Stimulated activated CD8-positive, alpha-beta memory T cell treated with anti-CD3 and anti-CD28 coated beads, Interleukin-2, amount 100 ng/mL, for 48 hours (primary cell): ENCODE measurements at places on chromosomes 16 and 17.
A peak's percentile ranks its signal among the peaks of the same experiment; 100 is the strongest.

DNA sequence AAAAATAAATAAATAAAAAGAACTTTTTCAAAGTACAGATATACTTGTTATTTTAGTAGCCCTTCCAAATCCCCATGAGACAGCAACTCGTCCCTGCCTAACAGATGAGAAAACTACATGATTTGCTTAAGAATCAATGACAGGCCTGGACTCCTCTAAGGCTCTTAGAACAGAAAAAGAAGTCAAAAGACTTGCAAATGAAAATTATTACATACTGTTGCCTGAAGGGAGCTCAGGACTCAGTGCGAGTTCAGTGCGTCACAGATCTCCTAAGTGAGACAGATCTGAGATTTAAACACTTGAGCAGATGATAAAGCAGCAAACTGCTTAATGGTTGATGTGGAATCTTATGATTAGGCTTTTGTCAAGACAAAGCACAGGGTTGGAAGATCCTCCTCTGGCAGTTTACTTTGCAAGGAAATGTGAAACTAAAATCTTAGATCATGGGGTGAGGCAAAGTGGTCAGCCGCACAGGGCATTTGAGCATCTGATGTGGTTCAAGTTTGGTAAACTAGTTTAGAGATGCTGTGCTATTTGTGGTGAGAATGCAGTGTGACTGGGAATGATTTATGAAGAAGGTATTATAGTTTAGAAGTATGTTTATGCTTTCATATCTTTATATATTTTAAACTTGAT is 138.1 kb downstream of the TRIM37 start:
- no peak for DNase-seq

- DNase-seq, result no peak
Observed at GRCh38 chr16:1968146-1968953, 1.7 kb downstream of the RNF151 start.

DNA sequence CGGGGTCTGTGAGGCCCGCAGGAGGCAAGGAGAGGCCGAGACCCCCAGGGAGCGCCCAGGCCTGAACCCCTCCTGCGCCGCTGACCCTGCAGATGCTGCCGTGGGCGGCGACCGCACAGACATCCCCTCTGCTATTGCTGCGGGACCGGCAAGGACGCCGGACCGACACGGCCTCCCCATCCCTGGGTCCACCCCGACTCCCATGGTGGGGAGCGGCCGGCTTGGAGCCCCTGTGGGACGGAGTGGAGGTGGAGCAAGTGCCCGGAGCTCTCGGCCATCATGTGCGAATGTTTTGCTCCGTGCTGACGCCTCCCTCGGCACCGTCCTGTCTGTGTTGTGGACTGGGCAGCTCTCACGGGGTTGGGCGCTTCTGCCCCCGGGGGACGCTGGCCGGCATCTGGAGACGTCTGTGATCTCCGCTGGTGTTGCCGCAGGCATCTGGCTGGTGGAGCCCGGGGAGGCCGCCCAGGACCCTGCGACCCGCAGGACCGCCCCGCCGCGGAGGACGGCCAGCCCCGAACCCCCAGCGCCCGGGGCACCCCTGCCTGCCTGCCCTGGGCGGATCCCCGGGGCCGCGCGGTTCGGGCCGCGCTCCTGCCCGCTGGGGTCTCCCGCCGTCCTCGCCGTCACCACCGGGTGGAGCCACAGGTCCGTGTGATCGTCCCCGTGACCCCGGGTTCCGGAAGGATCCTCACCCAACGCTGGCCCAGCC is 12.8 kb upstream of the GNG13 start:
- peak; percentile 41 for DNase-seq

- DNase-seq, result peak; percentile 36
Observed at GRCh38 chr16:15427648-15428239, 6.6 kb upstream of the BMERB1 start.

DNA sequence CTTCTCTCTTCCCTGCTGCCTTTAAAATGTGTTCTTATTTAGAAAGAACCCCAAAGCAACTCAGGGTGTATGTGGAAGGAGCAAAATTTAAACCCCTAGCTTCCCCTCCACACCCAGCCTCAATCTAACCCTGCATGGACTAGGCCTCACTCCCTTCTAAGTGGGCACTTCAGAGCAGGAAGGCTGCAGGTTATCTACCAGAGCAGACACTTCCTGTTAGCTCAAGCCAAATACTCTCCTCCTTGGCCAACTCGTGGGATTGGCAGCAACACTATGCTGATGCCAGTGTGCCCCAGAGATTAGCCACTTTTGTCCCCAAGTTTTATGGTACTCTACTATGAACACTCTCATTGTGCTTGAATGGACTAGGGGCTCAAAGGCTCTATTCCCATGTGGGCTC is 35.6 kb downstream of the CCDC42 start:
- no peak for DNase-seq
